ENCODE measurements at places on chromosomes 3 and 15.

- no peak for DNase-seq
- no peaks in the 10 kb centered on the region for H3K4me1 ChIP-seq
Measured at GRCh38 chr3:124424396-124424795, 305.9 kb upstream of the UMPS start.

GRCh38 chr3:29215948-29216347, 64.9 kb upstream of the RBMS3 start:
- DNase-seq, result no peak
- no peak overlapping the region for H3K4me3 ChIP-seq
- H3K4me1 ChIP-seq, result no peaks in the 10 kb centered on the region
- H3K27ac ChIP-seq, result no peak overlapping the region

DNA sequence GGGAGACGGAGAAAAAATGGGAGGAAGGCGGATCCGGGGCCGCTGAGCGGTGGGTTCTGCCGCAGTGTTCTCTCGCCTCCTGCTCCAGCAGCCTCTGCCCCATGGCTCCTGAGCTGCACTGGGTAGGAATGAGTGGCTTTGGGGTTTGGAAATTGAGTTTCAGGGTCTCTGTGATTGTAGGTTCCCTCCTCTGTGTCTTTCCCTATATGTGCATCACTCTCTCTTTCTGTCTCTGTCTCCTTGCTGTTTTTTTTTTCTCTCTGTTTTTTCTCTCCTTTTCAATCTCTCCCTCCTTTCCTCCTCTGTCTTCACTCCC, 1.9 kb downstream of the GRM7 start:
- no peaks in the 10 kb centered on the region for H3K4me1 ChIP-seq
- H3K27me3 ChIP-seq, result peaks cover 36% of the 10 kb centered on the region
- no peak overlapping the region for H3K27ac ChIP-seq
- H3K4me3 ChIP-seq, result no peak overlapping the region
- no peaks in the 10 kb centered on the region for H3K36me3 ChIP-seq

DNA sequence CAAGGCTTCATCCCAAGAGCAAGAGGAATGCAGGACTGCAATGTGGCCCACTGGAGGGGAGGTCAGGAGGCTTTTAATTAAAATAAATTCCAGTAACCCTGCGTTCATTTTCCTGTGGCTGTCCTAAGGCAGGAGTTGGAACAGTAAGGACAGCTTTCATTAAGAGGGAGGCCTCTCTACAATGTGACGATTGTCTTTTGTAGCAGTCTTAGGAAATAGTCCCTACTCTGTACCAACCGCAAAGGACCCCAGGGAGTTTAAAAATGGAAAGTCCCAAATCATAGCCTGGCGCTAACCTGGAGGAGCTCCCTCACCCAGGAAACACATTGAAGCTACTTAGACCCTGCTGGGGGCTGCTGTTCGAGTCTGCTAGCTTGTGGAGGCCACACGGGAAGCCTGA, 62.8 kb downstream of the SYNM start:
- H3K4me3 ChIP-seq, result no peak overlapping the region
- DNase-seq, result no peak
- peaks cover 6% of the 10 kb centered on the region for H3K4me1 ChIP-seq
- H3K27ac ChIP-seq, result no peak overlapping the region
- H3K36me3 ChIP-seq, result peaks cover 35% of the 10 kb centered on the region

- no peak for DNase-seq
- no peak overlapping the region for H3K27ac ChIP-seq
- H3K4me3 ChIP-seq, result no peak overlapping the region
- peaks cover 4% of the 10 kb centered on the region for H3K4me1 ChIP-seq
Measured at GRCh38 chr3:117526470-117527079, 817.0 kb downstream of the TUSC7 start.

GRCh38 chr3:174651951-174652350, 207.2 kb upstream of the NAALADL2 start:
- no peaks in the 10 kb centered on the region for H3K36me3 ChIP-seq
- H3K27me3 ChIP-seq, result no peaks in the 10 kb centered on the region
- no peaks in the 10 kb centered on the region for H3K4me1 ChIP-seq

- no peak for DNase-seq
- no peaks in the 10 kb centered on the region for H3K27me3 ChIP-seq
- H3K4me3 ChIP-seq, result no peak overlapping the region
- peaks cover 8% of the 10 kb centered on the region for H3K4me1 ChIP-seq
- no peak overlapping the region for H3K27ac ChIP-seq
- H3K36me3 ChIP-seq, result no peaks in the 10 kb centered on the region
Measured at GRCh38 chr3:8663177-8664061, 18.8 kb upstream of the SSUH2 start.

DNA sequence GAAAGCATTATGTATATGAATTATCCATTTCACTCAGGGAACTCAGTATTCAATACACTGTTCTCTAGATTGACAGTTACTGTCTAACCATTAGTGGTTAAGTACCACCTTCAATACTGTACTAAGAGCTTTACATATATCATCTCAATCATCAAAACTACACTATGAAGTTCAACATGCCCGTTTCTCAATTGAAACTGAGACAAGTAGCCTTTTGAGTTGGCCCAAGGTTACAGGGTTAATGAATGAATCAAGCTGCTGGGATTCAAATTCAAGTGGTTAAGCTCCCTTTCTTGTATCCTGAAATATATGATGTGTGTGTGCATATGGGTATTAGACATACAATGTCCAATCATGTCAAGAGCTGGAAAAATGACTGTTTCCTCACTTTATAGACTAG, 5.8 kb downstream of the TASOR start:
- no peak for DNase-seq
- H3K4me3 ChIP-seq, result no peak overlapping the region
- peaks cover 10% of the 10 kb centered on the region for H3K36me3 ChIP-seq

DNA sequence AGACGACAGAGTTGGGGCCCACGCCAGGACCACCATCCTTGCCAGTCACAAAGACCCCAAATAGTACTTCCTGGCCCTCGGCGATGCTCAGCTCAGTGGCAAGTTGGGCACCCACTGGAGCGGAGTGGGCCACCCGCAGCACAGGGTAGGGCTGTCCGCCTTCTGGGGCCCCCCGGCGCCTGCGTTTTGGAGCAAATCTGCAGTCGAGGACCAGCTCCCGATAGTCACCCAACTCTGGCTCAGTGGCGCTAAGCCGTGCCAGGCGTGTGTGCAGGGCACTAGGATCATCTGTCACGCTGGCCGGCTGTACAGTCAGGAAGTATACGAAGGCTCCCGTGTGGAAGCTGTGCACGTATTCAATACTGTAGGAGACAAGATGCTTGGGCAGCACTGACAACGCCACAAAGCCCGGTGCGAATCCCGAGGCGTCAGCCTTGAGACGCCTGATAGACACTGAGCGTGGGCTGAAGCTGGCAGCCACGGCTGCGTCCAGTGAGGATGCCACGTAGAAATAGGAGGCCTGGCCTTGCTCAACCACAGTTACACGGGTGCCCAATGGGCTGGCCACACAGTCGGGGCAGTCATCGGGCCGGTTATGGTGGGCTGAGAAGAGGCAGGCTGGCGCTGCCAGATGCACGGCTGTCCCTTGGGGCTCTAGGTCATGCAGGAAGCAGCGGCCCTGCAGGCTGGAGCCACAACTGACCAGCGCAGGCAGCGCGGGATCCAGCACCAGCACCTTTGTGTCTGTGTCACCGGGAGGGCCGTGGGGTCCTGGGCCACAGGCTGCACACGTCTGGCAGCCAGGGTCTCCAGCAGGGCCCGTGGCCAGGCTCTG, 945 bp downstream of the MST1R start:
- H3K27me3 ChIP-seq, result no peaks in the 10 kb centered on the region
- H3K36me3 ChIP-seq, result peaks cover 12% of the 10 kb centered on the region
- no peak for DNase-seq
- peak overlapping the region; percentile 81 for H3K27ac ChIP-seq
- H3K4me1 ChIP-seq, result peaks cover 67% of the 10 kb centered on the region
- H3K4me3 ChIP-seq, result peak overlapping the region; percentile 63

GRCh38 chr3:31579828-31580227, 47.1 kb downstream of the STT3B start:
- no peak overlapping the region for H3K4me3 ChIP-seq
- DNase-seq, result no peak
- H3K27ac ChIP-seq, result no peak overlapping the region
- H3K4me1 ChIP-seq, result peaks cover 8% of the 10 kb centered on the region

DNA sequence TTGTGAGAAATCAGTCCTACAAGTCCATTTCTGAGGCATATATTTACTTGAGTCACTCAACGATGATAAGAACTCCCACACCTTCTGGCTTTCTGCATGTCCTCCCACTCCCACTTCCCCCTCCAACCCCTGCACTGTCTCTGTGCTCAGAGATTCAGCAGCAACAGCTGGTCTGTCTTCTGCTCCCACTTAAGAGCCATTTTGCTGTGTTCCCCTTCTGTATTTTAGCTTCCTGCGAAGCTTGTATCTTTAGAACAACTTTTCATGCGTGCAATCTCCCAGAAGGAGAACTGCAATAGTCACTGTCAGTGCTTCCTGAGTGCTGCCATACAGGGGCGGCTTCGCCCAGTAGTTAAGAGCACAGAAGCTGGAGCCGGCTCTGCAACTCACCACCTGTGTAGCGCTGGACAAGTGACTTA, 90.0 kb upstream of the SPATA12 start:
- H3K4me3 ChIP-seq, result no peak overlapping the region
- H3K27me3 ChIP-seq, result no peaks in the 10 kb centered on the region
- no peak overlapping the region for H3K27ac ChIP-seq
- no peaks in the 10 kb centered on the region for H3K4me1 ChIP-seq
- no peaks in the 10 kb centered on the region for H3K36me3 ChIP-seq

- DNase-seq, result no peak
- no peak overlapping the region for H3K27ac ChIP-seq
- no peak overlapping the region for H3K4me3 ChIP-seq
Measured at GRCh38 chr3:56878074-56878473, 76.3 kb upstream of the ARHGEF3 start.

DNA sequence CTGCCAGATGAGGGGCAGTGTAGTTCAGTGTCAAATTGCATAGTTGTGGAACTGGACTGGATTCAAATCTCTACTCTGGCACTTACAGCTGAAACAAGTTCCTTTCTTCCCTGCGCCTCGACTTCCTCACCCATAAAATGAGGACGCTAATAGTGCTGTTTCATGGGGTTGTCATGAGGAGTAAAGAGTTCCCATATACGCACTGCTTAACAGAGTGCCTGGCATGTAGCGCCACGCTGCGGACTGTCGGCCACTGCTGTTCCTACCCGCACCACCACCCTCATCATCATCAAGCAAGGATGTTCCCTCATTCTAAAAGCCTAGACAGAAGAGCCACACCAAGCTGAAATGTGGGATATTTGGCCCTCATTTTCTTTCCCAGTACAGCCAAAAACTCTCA, 91.9 kb downstream of the CHDH start:
- peaks cover 25% of the 10 kb centered on the region for H3K4me1 ChIP-seq
- H3K27ac ChIP-seq, result peak overlapping the region; percentile 51
- no peaks in the 10 kb centered on the region for H3K27me3 ChIP-seq
- no peak overlapping the region for H3K4me3 ChIP-seq

- H3K27me3 ChIP-seq, result no peaks in the 10 kb centered on the region
- no peak for DNase-seq
- no peak overlapping the region for H3K4me3 ChIP-seq
- H3K4me1 ChIP-seq, result peaks cover 19% of the 10 kb centered on the region
- no peaks in the 10 kb centered on the region for H3K36me3 ChIP-seq
Measured at GRCh38 chr15:62472616-62473299, 307.7 kb upstream of the C2CD4B start.

GRCh38 chr3:129002573-129003569, 1.8 kb downstream of the EFCC1 start:
- H3K27ac ChIP-seq, result peak overlapping the region; percentile 77
- peaks cover 74% of the 10 kb centered on the region for H3K4me1 ChIP-seq

DNA sequence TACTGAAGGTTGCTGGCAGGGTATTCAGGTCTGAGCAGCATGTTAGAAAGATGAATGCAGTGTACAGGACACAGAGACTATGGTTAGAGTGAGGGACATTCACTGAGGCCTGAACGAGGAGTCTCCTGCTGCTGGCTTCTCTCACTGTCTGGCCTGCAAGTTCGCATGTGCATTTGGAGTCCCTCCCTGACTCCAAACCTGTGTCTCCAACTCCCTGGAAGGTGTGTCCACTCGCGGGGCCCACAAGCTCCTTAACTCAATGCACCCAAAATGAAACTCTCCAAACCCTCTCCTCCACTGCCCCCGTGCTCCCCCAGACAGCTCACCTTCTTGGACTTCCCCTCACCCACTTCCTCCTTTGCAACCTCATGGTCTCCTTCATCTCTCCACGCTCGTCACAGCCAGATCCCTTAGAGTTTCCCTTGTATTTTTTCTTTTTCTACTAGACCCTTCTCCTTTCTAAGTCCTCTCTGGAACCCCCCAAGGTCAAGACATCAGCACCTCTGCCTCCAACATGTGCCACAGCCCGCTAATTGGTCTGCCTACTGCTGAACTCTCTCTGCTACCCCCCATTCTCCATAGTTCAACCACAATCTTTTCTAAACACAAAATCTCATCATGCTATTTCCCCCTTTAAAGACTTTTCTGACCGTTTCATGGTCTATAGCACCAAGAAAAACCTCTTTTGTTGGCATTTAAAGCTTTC, 58.3 kb downstream of the HES1 start:
- H3K27ac ChIP-seq, result no peak overlapping the region
- no peaks in the 10 kb centered on the region for H3K36me3 ChIP-seq
- no peak overlapping the region for H3K4me3 ChIP-seq
- no peak for DNase-seq

GRCh38 chr15:67033012-67033411, 32.4 kb upstream of the SMAD3 start:
- DNase-seq, result no peak
- H3K27ac ChIP-seq, result no peak overlapping the region
- H3K4me3 ChIP-seq, result peak overlapping the region; percentile 46
- peaks cover 16% of the 10 kb centered on the region for H3K4me1 ChIP-seq
- peaks cover 13% of the 10 kb centered on the region for H3K27me3 ChIP-seq

GRCh38 chr15:80684697-80685096, 10.4 kb upstream of the ABHD17C start:
- H3K27me3 ChIP-seq, result no peaks in the 10 kb centered on the region
- H3K27ac ChIP-seq, result no peak overlapping the region
- H3K36me3 ChIP-seq, result no peaks in the 10 kb centered on the region
- no peak for DNase-seq
- H3K4me1 ChIP-seq, result peaks cover 14% of the 10 kb centered on the region

DNA sequence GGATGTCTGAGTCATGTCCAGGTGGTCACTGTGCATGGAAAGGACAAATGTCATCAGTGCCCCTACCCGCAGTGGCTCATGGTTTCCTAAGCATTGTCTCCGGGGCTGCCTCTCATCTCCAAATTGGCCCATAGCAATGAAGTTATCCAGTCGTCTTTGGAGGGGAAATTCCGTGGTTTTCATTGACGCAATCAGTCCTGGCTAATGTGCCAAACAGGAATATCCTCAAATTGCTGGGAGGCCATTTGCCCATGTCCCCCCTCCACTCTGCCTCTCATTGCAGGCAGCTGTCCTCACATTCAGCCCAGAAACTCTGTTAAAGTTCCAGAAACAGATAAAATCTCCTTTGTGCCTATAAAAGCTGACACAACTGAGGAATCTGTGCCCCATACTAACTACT, 81.6 kb downstream of the MCTP2 start:
- no peak for DNase-seq
- no peak overlapping the region for H3K27ac ChIP-seq
- H3K4me1 ChIP-seq, result no peaks in the 10 kb centered on the region
- no peak overlapping the region for H3K4me3 ChIP-seq
- peaks cover 29% of the 10 kb centered on the region for H3K36me3 ChIP-seq
- H3K27me3 ChIP-seq, result no peaks in the 10 kb centered on the region

- H3K36me3 ChIP-seq, result no peaks in the 10 kb centered on the region
- no peak overlapping the region for H3K4me3 ChIP-seq
- no peak overlapping the region for H3K27ac ChIP-seq
- no peaks in the 10 kb centered on the region for H3K4me1 ChIP-seq
- H3K27me3 ChIP-seq, result no peaks in the 10 kb centered on the region
- no peak for DNase-seq
Measured at GRCh38 chr3:134618478-134619300, 32.1 kb downstream of the KY start.

- H3K4me1 ChIP-seq, result peaks cover 47% of the 10 kb centered on the region
- no peaks in the 10 kb centered on the region for H3K36me3 ChIP-seq
- peak overlapping the region; percentile 92 for H3K27ac ChIP-seq
- H3K4me3 ChIP-seq, result peak overlapping the region; percentile 82
- no peaks in the 10 kb centered on the region for H3K27me3 ChIP-seq
- DNase-seq, result peak; percentile 70
Measured at GRCh38 chr3:42803414-42804105, 730 bp downstream of the HIGD1A start.
